Fibroblast of lung (primary cell): ENCODE measurements at places on chromosomes 12 and 14.

- H3K4me1 ChIP-seq, result no peaks in the 10 kb centered on the region
- no peaks in the 10 kb centered on the region for H3K27me3 ChIP-seq
- no peak overlapping the region for H3K4me3 ChIP-seq
- H3K36me3 ChIP-seq, result no peaks in the 10 kb centered on the region
- no peak overlapping the region for H3K27ac ChIP-seq
- no peak for DNase-seq
Observed at GRCh38 chr12:68508576-68508975, 102.1 kb upstream of the RAP1B start.

DNA sequence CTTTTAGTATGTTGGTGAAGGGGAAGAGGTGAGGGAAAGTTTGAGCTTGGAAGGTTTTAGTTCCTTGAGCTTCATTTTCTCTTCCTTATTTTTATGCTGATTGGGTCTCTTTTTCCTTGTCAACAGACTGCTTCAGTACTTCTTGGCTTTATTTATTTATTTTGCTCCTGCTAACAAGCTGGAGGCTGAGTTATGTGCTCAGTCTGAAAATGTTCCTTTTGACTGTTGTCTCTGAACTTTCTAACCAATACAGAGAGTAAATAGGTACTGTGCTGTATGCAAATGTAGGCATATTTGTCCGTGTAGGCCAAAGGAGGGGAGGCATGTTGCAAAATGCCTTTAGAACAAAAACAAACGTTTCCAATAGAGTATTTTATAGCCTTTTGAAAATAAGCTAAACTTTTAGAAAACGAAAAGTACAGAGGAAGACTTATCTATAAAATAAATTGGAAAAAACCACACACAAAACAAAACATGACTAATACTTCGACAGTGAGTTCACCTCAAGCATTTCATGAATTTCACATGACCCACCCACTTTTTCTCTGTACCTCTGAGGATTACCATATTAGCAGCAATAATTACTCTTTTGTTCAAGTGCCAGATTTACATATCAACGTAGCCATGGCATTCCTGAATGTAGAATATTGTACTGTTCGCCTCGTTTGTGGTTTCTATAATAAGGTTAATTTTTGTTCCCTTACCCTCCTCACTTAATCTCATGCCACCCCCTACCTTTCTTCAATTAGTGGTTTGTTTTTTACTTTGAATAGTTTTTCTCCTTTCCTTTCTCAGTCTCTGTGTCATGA, 4.7 kb upstream of the CREBL2 start:
- no peaks in the 10 kb centered on the region for H3K36me3 ChIP-seq
- peak; percentile 92 for DNase-seq
- no peak overlapping the region for H3K27ac ChIP-seq

DNA sequence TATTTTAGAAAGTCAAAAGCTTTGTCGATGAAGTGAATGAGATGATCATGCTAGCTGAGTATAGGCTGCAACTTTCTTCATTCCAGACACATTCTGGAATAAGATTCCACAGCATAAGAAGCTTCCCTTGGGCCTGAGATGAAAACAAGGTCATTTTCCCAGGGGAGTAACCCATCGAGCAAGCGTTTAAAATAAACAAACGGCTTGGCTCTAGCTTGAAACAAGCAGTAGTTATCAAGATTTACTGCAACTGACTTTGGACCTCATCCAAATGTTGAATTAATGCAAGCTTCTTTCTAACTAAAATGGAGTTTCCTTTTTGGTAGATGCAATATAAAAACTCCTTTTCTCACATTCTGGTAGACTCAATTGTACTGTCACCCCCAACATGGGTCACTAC, 23.0 kb downstream of the KCNJ8 start:
- H3K27ac ChIP-seq, result no peak overlapping the region
- no peaks in the 10 kb centered on the region for H3K27me3 ChIP-seq
- peaks cover 2% of the 10 kb centered on the region for H3K4me1 ChIP-seq
- no peaks in the 10 kb centered on the region for H3K36me3 ChIP-seq

DNA sequence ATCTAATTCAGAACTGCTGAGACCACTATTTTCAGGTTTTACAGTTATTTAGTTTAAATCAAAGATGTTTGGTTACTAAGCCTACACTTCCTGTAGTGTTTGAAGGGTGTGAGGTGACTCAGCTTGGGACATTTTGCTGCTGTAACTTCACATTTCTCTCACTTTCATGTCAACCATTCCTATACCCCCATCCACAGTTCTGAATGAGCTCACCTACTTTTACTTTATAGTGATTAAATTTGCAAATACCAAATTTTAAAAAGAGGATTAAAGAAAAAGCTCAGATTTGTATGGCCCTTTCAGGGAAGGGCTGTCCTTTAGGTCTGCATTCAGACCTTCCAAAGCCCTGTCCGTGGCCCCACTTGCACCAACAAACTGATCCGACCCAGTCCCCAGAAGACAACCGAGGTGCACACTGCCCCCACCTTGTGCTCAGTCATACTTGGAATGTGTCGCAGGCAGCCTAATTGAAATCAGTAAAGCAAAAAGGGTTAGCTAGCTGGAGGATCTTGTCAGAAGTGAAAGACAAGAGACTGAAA, 174.4 kb downstream of the MON2 start:
- H3K27ac ChIP-seq, result no peak overlapping the region
- peak; percentile 68 for DNase-seq
- no peak overlapping the region for H3K4me3 ChIP-seq
- peaks cover 6% of the 10 kb centered on the region for H3K4me1 ChIP-seq

- H3K27ac ChIP-seq, result peak overlapping the region; percentile 72
- H3K27me3 ChIP-seq, result no peaks in the 10 kb centered on the region
- DNase-seq, result no peak
Observed at GRCh38 chr14:75453817-75454434, 26.1 kb downstream of the JDP2 start.

DNA sequence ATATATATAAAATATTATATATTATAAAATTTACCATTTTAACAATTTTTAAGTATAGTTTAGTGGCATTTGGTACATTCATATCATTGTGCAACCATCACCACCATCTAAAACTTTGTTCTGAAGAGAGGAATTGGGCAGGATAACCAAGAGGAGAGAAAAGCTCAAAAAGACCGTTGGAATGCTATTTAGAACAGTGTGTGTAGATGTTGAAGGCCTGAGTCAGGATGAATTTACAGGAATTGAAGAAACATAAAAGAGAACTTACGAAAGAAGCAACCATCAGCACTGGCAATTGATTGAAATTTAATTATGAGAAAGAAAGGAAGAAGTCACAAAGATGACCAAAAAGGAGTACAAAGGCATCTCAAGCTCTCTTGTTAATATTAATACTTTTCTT, 196.9 kb upstream of the PWP1 start:
- no peaks in the 10 kb centered on the region for H3K4me1 ChIP-seq
- no peaks in the 10 kb centered on the region for H3K27me3 ChIP-seq
- no peak overlapping the region for H3K4me3 ChIP-seq
- peak; percentile 42 for DNase-seq

- H3K27ac ChIP-seq, result peak overlapping the region; percentile 61
- H3K4me1 ChIP-seq, result peaks cover 10% of the 10 kb centered on the region
- H3K36me3 ChIP-seq, result no peaks in the 10 kb centered on the region
- peak; percentile 86 for DNase-seq
Observed at GRCh38 chr12:118189741-118190191, 53.8 kb downstream of the PEBP1 start.

GRCh38 chr12:122322501-122322900, 56.2 kb upstream of the VPS33A start:
- DNase-seq, result no peak
- no peak overlapping the region for H3K27ac ChIP-seq
- no peaks in the 10 kb centered on the region for H3K27me3 ChIP-seq
- H3K4me3 ChIP-seq, result no peak overlapping the region
- H3K4me1 ChIP-seq, result peaks cover 7% of the 10 kb centered on the region

DNA sequence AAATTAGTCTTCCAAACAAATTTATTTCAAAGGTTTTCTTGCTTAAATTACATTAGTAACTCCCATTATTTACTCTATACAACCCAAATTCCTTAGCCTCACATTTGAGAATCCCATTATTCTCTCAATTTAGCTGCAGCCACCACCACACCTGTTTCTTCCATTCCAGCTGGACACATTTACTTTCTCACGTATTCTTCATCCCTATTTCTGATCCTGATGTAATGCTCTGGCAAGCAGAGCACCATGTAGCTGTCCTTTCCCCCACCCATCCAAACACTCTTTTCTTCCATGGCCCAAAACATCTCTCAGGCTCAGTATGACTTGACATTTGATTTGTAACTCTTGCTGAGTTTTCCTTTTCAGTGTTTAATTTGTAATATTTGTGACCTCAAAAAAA, 240.2 kb upstream of the CLEC14A start:
- H3K27ac ChIP-seq, result no peak overlapping the region
- H3K4me1 ChIP-seq, result no peaks in the 10 kb centered on the region
- no peaks in the 10 kb centered on the region for H3K36me3 ChIP-seq
- no peaks in the 10 kb centered on the region for H3K27me3 ChIP-seq
- DNase-seq, result no peak
- H3K4me3 ChIP-seq, result no peak overlapping the region

GRCh38 chr14:63178912-63179311, 25.3 kb upstream of the RHOJ start:
- no peaks in the 10 kb centered on the region for H3K27me3 ChIP-seq
- H3K4me3 ChIP-seq, result no peak overlapping the region
- H3K36me3 ChIP-seq, result no peaks in the 10 kb centered on the region
- DNase-seq, result no peak

DNA sequence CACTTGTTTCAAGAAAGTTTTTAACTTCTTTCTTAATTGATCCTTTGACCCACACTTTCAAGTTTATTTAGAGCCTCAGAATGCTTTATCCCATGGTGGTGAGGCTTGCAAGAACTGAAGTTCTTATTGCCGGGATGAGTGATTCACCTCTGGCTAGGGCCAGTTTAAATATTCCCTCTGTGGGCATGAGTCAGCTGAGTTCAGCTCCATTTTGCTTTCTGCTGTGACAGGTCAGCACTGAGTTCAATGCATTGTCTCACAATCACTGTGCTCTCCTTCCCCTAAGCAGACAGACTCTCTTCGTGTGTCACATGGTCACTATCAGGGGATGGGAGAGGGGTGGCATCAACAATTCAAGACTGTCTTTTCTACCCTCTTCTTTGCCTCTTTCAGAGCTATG, 514.6 kb upstream of the FBXO33 start:
- no peak overlapping the region for H3K27ac ChIP-seq
- H3K36me3 ChIP-seq, result no peaks in the 10 kb centered on the region
- no peaks in the 10 kb centered on the region for H3K4me1 ChIP-seq
- no peaks in the 10 kb centered on the region for H3K27me3 ChIP-seq
- no peak for DNase-seq

DNA sequence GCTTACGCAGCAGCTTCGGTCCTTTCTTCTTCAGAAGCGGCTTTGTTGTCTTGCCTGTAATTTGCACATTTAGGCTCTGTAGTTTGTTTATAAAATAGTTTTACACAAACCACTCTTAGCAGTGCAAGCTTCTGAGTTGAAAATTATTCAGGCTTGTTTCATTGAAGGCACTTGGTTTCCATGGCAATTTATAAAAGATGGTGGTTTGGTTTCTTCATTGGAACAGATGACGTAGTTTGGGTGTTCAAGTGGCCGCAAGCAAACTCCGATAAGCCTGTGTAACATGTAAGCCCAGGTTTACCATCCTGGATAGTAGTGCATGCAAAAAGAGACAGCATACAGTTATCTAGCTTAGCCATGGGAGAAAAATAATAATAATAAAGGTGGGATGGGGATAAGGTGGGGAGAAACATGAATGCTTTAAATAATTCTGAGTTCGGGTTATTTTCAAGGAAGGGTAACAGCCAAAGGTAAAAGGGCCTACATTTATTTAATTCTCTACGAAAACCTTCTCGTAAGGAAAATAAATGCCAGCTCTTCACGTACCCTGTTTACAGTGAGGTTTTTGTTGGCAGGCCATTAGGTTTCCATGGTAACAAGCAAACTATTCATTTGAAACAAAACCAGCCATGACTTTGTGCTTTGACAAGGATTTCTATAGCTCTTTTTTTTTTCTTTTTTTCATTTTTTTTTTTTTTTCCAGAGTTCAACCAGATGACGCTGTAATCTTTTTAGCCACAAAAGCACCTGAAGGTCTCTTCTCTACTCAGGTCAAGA, 189.6 kb upstream of the RPL10L start:
- H3K27me3 ChIP-seq, result no peaks in the 10 kb centered on the region
- peak; percentile 46 for DNase-seq
- no peaks in the 10 kb centered on the region for H3K4me1 ChIP-seq

DNA sequence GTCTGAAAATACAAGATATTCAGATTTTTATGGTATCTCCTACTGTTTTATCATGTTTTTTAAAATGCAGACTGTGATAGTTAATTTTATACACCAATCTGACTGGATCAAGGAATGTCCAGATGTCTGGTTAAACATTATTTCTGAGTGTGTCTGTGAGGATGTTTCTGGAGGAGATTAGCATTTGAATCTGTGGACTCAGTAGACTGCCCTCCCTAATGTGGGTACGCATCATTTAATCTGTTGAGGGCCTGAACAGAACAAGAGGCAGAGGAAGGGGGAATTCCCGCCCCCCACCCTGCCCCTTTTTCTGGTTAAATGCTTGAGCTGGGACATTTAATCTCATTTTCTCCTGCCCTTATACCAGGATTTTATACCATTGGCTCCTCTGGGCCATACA, 72.1 kb downstream of the AVPR1A start:
- no peak overlapping the region for H3K27ac ChIP-seq
- no peak overlapping the region for H3K4me3 ChIP-seq
- H3K27me3 ChIP-seq, result no peaks in the 10 kb centered on the region
